Activated T-cell treated with anti-CD3 and anti-CD28 coated beads, Interleukin-2, amount 50 U/mL, for 72 hours (primary cell): ENCODE measurements at places on chromosomes 4 and X. TPM values are rescaled to one million over a fixed set of nuclear protein-coding genes. Genes with fewer than 3 reads are reported as not detected.

MAGEA4 gene
- total RNA-seq, result not detected

CSAG1 gene
- not detected for total RNA-seq

KDR gene
- not detected for total RNA-seq

GRCh38 chr4:156190615-156191014 is 236.9 kb upstream of the CTSO start:
- DNase-seq, result no peak

- DNase-seq, result no peak
Measured at GRCh38 chr4:10011885-10012284, 9.4 kb downstream of the SLC2A9 start.
